A549 treated with DMSO at 1 μM for 4 hours (cell line): ENCODE measurements at places on chromosomes 2 and 18. TPM values are rescaled to one million over a fixed set of nuclear protein-coding genes. Genes with fewer than 3 reads are reported as not detected.

CENPA gene
- 44.0 to 61.8 TPM (median 54.6 TPM) in 5 replicates for total RNA-seq

ARHGAP25 gene
- 0.13 to 0.21 TPM (median 0.16 TPM) in 5 replicates for total RNA-seq

PIEZO2 gene
- total RNA-seq = 0.73 to 1.0 TPM (median 0.74 TPM) in 5 replicates

LAPTM4A gene
- 220 to 278 TPM (median 252 TPM) in 5 replicates for total RNA-seq
